ENCODE measurements at places on chromosomes 4 and X. TPM values are rescaled to one million over a fixed set of nuclear protein-coding genes. Genes with fewer than 3 reads are reported as not detected.

GRCh38 chrX:150573106-150573505 is 4.7 kb downstream of the MTM1 start:
- H3K4me1 ChIP-seq, result peaks cover 5% of the 10 kb centered on the region
- no peaks in the 10 kb centered on the region for H3K27me3 ChIP-seq
- H3K4me3 ChIP-seq, result no peak overlapping the region
- DNase-seq, result no peak
- no peak overlapping the region for H3K27ac ChIP-seq
- H3K36me3 ChIP-seq, result no peaks in the 10 kb centered on the region

GRCh38 chrX:100316987-100317386 is 93.1 kb downstream of the PCDH19 start:
- H3K27ac ChIP-seq, result no peak overlapping the region
- H3K27me3 ChIP-seq, result no peaks in the 10 kb centered on the region
- no peaks in the 10 kb centered on the region for H3K36me3 ChIP-seq
- H3K4me3 ChIP-seq, result no peak overlapping the region

DNA sequence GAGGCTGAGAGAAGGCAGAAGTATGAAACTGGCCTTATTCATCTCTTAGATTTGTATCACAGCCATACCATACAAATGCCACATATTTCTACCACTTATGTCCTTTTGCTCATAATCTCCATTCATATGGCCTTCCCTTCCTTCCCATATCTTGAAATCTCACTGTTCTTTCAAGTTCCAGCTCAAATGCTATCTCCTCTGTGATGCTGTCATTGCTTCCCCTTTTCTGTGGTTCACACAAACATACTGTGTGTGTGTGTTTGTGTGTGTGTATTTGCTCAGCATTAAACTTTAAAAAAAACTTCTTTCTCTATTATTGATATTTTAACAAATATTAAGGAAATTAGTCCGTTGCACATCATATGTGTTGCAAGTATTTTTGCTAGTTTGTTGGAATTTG is 26.7 kb downstream of the PHKA1 start:
- no peaks in the 10 kb centered on the region for H3K4me1 ChIP-seq
- no peak overlapping the region for H3K4me3 ChIP-seq
- H3K27me3 ChIP-seq, result no peaks in the 10 kb centered on the region
- peaks cover 11% of the 10 kb centered on the region for H3K36me3 ChIP-seq
- no peak overlapping the region for H3K27ac ChIP-seq

DNA sequence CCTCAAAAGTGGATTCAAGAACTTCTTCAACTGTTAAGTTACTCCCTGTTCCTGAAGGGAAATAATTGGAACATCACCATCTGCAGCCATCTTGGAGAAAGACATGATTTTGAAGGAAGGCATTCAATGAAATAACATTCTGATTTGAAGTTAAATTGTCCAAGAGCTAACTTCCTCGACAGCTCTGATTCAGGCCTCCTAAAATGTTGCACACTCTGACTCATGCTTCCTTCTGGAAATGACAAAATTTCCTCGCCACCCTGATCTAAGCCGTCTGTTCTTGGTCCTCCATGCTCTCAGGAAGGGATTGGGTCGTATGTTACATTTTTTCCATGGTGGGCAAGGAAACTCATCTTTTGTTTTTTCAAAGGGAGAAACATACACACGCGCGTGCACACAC is 496.9 kb upstream of the DIPK2B start:
- no peak overlapping the region for H3K4me3 ChIP-seq
- DNase-seq, result no peak
- no peaks in the 10 kb centered on the region for H3K4me1 ChIP-seq
- no peak overlapping the region for H3K27ac ChIP-seq
- H3K27me3 ChIP-seq, result no peaks in the 10 kb centered on the region
- H3K36me3 ChIP-seq, result no peaks in the 10 kb centered on the region

DNA sequence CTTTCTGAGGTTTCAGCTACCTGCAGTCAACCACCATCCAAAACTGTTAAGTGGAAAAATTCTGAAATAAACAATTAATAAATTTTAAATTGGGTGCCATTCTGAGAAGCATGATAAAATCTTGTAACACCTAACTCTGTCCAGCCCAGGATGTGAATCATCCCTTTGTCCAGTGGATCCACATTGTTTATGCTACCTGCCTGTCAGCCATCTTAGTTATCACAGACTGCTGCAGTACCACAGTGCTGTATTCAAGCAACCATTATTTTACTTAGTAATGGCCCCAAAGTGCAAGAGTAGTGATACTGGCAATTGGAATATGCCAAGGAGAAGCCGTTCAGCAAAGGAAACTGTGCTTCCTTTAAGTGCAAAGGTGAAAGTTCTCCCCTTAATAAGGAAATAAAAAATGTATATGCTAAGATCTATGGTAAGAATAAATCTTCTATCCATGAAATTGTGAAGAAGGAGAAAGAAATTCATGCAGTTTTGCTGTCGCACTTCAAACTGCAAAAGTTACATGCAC is 20.6 kb downstream of the CAMK2D start:
- no peaks in the 10 kb centered on the region for H3K27me3 ChIP-seq
- H3K4me1 ChIP-seq, result no peaks in the 10 kb centered on the region
- H3K4me3 ChIP-seq, result no peak overlapping the region
- no peak overlapping the region for H3K27ac ChIP-seq

DNA sequence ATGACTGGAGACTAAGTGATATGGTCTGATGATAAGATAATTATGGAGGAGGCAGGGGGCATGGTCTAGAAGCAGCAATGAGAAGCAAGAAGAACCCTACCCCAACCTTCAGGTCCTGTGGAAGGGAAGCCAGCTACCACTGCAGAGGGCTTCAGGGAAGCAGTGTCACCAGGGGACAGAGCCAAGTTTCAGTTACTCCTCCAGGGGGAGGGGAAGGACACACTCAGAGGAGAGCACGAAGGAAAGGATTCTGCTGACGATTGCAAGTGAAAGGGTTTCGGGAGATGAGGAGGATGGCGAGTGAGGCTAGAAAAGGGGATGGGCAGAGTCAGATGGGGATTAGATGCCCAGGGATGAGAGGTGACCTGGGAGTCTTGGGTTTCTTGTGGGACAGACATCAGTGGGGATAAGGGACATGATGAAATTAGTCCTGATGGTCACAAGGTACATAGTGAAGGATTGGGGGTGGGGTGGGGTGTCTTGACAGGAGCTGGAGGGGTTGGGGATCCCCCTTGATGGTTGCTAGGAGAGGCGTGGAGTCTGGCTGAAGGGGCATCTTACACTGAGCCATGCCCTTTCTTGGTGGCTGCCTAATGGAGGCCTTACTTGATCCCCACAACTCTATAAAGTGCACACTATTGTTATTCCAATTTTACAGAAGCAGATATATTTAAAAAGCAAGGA is 45.4 kb downstream of the TIGD4 start:
- H3K27me3 ChIP-seq, result no peaks in the 10 kb centered on the region
- no peak for DNase-seq
- no peak overlapping the region for H3K27ac ChIP-seq
- H3K36me3 ChIP-seq, result no peaks in the 10 kb centered on the region
- H3K4me1 ChIP-seq, result no peaks in the 10 kb centered on the region

DNA sequence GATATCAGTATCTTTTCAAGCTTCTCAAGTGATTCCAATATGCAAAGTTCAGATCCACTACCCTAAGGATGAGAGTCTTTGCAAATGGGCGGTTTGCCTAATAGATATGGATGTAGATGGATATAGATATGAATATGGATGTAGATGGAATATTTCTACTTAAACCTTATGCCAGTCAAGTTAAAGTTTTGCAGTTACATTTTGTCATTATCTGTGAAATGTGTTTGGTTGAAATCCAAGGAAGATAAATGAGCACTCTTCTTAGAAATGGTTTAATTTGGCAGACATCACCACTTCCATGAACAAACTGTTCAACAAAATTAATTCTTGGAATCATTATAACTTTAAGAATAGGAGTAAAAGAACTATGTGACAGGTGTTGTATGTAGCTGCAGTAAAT is 1066.6 kb downstream of the PCDH18 start:
- H3K4me3 ChIP-seq, result no peak overlapping the region
- peaks cover 9% of the 10 kb centered on the region for H3K36me3 ChIP-seq

DNA sequence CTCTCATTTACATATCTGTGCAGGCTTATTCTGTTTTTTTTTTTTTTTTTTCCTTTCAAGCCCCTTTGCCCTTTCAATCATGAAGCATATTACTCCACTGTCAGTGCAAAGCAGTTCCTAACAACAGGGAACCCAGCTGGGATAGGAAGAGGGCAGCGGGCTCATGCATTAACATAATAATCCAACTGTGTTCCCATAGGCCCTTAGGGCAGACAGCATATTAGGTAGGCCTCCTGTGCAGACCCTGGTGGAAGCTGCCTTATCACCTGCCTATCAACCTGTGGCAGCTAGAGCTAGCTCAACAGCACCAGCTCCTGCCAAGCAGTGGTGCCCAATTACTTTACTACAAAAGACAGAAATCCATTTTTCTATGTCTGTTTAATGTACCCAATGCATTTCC is 49.3 kb downstream of the SLC10A7 start:
- no peak overlapping the region for H3K4me3 ChIP-seq
- DNase-seq, result peak; percentile 75
- H3K4me1 ChIP-seq, result no peaks in the 10 kb centered on the region
- H3K27me3 ChIP-seq, result no peaks in the 10 kb centered on the region

DNA sequence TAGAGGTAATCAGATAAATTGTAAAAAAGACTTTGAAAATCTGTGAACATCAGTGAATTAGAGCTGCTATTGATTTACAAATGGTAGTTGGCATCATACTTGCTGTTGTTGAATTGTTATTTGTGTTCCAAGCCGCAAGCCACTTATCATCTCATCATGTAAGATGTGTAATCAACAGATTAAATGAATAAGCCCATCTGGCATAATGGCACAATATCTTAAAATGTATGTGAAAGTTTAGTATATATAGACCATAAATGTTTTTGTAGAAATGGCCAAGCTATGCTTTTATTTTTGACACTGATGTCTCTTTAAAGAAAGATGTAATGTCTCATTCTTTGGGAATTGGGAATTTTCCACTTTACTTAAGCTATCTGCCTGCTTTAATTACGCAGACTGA is 682.6 kb upstream of the GNPDA2 start:
- no peaks in the 10 kb centered on the region for H3K36me3 ChIP-seq
- no peaks in the 10 kb centered on the region for H3K27me3 ChIP-seq
- no peak overlapping the region for H3K4me3 ChIP-seq
- H3K27ac ChIP-seq, result no peak overlapping the region

DNA sequence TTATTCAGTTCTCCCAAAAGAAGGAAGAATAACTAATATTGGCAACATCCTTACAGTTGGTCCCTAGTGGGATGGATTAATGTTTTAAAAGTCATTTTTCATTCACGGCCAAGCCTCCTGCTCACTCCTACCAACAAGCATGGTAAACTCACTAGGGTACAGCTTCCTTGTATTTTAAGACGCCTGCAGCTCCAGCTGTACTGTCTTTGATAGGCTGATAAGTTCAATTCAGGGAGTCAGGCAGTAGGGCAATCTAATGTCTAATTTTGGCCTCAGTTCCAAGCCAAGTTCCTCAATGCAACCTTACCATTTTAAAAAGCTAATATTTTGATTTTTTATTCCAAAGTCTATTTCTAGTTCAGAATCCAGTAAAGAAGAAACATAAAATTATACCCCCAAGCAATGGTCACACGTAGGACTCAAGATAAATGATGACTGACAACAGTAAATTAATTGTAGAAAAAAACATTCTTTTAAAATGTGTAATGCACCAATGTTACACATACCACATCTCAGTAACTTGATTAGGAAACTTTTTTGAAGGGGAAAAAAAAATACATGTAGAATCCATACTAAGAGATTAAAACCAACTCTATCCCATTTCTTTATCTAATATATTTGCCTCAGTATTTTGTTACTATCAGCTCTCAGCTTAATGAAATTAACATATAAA is 9.3 kb downstream of the LCORL start:
- no peaks in the 10 kb centered on the region for H3K4me1 ChIP-seq
- no peak for DNase-seq
- no peaks in the 10 kb centered on the region for H3K36me3 ChIP-seq
- H3K4me3 ChIP-seq, result no peak overlapping the region

DNA sequence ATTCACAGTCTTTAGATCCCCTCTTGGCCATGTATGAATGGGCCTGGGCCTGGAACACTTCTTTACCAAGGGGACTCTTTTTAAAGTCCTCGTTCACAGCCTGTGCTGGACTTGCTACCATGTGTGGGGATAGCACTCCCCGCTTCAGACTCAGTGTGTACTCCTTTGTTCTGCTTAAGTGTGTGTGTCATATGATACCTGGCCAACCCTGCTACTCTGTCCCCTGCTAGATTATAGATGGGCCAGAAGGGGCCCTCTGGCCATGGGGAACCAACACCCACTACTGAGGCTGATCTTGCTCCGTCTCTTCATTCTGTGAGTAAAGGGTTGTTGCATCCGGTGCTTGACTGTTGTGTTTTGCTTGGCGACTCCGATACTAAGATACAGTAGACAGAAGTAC is 8.0 kb downstream of the CCDC110 start:
- no peak for DNase-seq
- H3K27ac ChIP-seq, result no peak overlapping the region
- H3K27me3 ChIP-seq, result no peaks in the 10 kb centered on the region
- no peaks in the 10 kb centered on the region for H3K4me1 ChIP-seq
- H3K36me3 ChIP-seq, result no peaks in the 10 kb centered on the region

Gene UGT2B15
- total RNA-seq, result not detected

Gene SATL1
- 0.31 TPM for total RNA-seq

Gene RAB9B
- total RNA-seq, result 0.15 TPM

Gene VCX3B
- not detected for total RNA-seq

Gene FAM133A
- 0.83 TPM for total RNA-seq

Gene GAGE12D
- total RNA-seq, result not detected

All from H9 (cell line).